MM.1S (cell line): ENCODE measurements at places on chromosomes 6 and 20.

DNA sequence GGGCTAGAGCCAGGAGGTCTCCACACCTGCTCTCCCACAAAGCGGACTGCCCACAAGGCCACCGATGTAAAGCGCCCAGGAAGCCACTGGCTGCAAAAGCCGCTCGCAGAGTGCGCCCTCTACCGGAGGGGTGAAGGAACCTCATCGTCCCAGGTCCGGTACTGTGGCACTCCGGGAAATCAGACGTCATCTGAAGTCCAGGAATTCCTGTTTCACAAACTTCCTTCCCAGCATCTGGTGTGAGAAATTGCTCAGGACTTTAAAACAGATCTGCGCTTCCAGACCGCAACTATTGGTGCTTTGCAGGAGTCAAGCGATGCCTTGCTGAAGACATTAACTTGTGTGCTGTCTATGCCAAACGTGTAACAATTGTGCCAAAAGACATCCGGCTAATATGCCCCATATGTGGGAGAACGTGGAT lies 115.1 kb upstream of the ARID1B start:
- H3K36me3 ChIP-seq, result no peaks in the 10 kb centered on the region
- no peaks in the 10 kb centered on the region for H3K27me3 ChIP-seq
- no peak overlapping the region for H3K4me3 ChIP-seq
- no peak for DNase-seq
- H3K4me1 ChIP-seq, result no peaks in the 10 kb centered on the region

DNA sequence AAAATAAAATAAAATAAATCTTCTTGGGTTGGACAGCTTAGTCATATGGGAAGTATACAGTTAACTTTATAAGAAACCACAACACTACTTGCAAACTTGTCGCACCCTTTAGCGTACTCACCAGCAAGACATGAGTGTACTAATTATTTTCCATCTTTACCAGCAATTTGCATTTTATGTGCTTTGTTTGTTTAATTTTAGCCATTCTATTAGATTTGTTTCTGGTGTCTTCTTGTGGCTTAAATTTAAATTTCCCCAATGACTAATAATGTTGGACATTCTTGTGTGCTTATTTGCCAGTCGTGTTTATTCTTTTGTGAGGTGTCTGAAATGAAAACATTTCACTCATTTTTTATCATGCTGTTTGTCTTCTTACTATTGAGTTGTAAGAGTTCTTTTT lies 1172.2 kb upstream of the CITED2 start:
- H3K4me1 ChIP-seq, result no peaks in the 10 kb centered on the region
- DNase-seq, result no peak
- H3K27ac ChIP-seq, result no peak overlapping the region
- H3K27me3 ChIP-seq, result no peaks in the 10 kb centered on the region
- H3K4me3 ChIP-seq, result no peak overlapping the region

- H3K27ac ChIP-seq, result no peak overlapping the region
- DNase-seq, result no peak
- no peaks in the 10 kb centered on the region for H3K4me1 ChIP-seq
- no peaks in the 10 kb centered on the region for H3K36me3 ChIP-seq
These were observed 58.8 kb upstream of the ZNF831 start for GRCh38 chr20:59104831-59105230.

DNA sequence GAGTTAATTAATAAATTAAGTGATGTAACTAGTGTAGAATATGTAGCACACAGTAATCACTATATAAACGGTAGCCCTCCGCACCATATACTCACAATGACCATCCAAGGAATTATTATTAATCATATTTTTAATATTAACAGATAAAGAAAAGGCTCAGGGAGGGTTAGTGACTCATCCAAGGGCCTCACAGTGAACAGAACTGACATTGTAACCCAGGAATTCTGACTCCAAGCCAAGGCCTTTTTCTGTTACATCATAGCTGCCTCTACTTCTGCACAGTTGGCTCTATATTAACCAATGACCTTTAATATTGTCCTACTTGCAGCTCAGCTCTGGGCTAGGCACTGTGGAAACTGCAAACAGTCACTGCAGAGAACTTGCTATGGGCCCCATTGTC lies 117.5 kb upstream of the SIRPG start:
- DNase-seq, result no peak
- H3K27me3 ChIP-seq, result no peaks in the 10 kb centered on the region
- no peak overlapping the region for H3K27ac ChIP-seq
- H3K4me1 ChIP-seq, result peaks cover 6% of the 10 kb centered on the region; the same call in 1 of the 2 replicates

DNA sequence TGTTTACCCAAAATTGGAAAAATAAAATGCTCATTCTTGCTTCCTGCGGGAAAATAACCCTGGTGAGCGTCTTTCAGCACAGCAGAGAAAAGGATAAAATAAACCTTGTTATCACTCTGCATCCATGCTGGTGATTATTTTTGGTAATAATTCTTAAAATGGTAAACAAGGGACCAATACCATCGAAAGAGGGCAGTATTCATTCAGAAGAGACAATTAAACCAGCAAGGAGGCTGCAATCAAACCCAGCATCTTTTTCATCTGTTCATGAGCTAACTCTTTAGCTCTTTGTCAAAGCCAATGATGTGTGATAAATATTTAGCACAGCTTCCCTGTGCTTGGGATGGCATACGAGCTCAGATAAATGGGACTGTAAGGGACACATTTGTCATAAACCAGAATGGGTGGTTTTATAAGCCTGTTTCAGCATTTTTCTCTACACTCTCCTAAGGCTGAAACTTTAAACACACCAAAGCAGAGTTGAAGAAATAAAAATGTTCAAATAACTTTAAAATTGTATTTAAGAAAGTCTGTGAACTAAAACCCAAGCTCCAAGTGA lies 34.4 kb downstream of the CDH26 start:
- H3K4me3 ChIP-seq, result no peak overlapping the region
- H3K27ac ChIP-seq, result no peak overlapping the region
- no peaks in the 10 kb centered on the region for H3K27me3 ChIP-seq
- H3K36me3 ChIP-seq, result no peaks in the 10 kb centered on the region
- DNase-seq, result no peak

DNA sequence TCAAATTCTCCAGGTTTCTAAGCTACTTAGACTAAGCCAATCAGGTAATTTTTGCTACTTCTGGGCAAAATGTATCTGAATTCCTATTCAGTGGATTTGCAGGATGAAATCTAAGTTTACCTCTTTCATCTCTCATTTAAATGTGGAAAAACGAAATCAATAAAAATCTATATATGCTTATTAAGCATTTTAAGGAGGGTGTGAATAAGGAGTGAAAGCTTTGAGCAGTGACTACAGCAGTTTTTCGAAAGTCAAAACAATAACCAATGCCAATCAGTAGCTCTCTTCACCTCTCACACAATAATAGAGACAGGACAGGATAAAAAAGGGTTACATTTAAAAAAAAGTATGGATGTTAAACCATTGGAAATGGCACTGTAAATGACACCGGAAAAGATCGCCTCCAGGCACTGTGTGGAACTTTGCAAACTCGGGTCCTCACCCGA lies 476 bp upstream of the BCKDHB start:
- H3K27ac ChIP-seq, result peak overlapping the region; percentile 36; the same call in 1 of the 2 replicates
- no peaks in the 10 kb centered on the region for H3K36me3 ChIP-seq
- peak overlapping the region; percentile 64 for H3K4me3 ChIP-seq
- peaks cover 9% of the 10 kb centered on the region for H3K4me1 ChIP-seq

DNA sequence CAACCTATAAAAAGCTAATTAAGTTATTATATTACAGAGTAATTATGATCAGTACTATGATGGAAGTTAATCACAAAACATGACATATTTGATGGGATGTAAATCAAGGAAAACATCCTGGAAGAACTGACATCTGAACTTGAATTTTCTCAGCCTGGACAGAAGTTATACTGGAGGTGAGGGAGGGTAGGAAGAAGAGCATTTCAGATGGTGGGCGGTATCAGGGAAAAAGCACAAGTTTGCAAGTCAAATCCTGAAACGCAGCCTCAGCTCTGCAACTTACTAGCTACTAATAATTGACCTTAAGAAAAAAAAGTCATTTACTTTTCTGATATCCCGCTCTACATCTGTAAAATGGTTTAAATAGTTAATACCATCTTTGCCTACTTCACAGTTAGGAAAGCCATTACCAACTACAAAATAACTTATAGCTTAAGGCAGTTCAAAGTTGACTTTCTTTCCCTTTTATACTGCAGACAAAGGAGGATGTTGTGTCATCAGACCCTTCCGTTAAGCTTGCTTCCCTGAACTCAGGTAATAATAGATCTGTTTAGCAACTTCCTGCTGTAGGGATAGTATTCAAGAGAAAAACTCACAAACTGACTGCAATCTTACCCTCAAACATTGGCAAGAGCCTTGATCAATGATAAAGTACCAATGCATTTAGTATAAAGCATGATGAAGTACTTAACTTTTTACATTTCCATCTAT lies 21.0 kb downstream of the NOL7 start:
- H3K4me1 ChIP-seq, result no peaks in the 10 kb centered on the region
- 0 out of 2 replicates have a peak, but pooled peaks cover 10% of the 10 kb centered on the region for H3K36me3 ChIP-seq
- H3K27ac ChIP-seq, result no peak overlapping the region
- no peak for DNase-seq
- no peak overlapping the region for H3K4me3 ChIP-seq

DNA sequence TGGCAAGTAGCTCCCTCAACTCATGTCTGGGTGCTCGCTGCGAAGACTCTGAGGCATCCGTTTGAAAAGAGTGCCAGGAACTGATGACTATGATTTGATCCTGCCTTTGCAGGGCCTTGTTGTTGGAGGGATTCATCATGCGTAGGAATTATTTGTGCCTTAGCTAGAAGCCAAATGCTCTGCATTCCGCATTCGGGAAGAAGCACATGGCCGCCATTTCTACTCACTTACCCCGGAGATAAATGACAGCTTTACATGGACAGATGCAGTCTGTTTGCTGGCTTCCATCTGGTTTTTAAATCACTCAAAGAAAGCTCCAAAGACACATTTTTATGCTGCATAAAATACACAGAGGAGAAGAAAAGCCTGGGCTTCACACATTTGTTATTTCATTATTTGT lies 363.3 kb upstream of the CDH4 start:
- H3K27ac ChIP-seq, result no peak overlapping the region
- no peaks in the 10 kb centered on the region for H3K36me3 ChIP-seq
- H3K4me1 ChIP-seq, result no peaks in the 10 kb centered on the region
- no peak for DNase-seq

DNA sequence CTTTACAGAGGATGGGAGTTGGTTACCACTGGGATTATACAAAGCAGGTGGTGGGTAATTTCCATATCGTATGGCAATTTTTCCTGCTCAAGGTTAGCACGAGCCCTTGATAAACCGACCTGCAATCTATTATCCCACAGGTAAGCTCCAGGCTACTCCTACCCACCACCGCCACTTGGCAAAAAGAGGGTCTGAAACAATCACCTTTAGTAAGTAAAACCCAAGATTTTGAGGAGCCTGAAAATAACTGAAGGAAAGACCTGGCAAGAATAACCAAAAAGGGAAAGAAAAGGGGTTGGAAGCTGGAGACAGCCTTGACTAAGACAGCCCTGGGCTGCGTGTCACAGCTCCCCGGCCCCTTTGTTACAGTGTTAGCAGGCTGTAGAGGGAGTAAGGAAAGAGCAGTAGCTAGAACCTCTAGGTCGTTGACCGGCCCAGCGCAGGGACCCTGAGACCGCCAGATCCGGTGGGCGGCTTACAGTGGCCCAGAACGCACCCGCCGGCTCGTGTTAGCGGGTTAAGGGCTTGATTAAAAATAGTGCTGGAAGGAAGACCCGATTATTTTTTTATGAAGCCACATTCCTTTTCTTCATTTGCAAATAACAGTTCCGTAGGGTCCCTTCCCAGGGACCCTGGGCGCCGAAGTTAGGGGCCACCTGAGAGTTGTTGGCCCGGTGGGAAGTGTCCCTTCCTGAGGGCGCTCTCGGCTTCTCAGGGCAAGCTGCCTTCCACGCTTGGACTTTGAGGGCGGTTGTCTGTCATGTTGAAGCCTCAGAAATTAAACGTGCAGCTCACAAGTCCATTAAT lies 30.5 kb downstream of the TFAP2B start:
- H3K36me3 ChIP-seq, result no peaks in the 10 kb centered on the region
- H3K27ac ChIP-seq, result no peak overlapping the region
- H3K27me3 ChIP-seq, result no peaks in the 10 kb centered on the region
- H3K4me3 ChIP-seq, result no peak overlapping the region
- DNase-seq, result no peak
- no peaks in the 10 kb centered on the region for H3K4me1 ChIP-seq

GRCh38 chr6:34120953-34121675 lies 24.8 kb downstream of the GRM4 start:
- H3K27ac ChIP-seq, result no peak overlapping the region
- no peak for DNase-seq
- H3K36me3 ChIP-seq, result no peaks in the 10 kb centered on the region
- no peaks in the 10 kb centered on the region for H3K4me1 ChIP-seq
- no peak overlapping the region for H3K4me3 ChIP-seq

DNA sequence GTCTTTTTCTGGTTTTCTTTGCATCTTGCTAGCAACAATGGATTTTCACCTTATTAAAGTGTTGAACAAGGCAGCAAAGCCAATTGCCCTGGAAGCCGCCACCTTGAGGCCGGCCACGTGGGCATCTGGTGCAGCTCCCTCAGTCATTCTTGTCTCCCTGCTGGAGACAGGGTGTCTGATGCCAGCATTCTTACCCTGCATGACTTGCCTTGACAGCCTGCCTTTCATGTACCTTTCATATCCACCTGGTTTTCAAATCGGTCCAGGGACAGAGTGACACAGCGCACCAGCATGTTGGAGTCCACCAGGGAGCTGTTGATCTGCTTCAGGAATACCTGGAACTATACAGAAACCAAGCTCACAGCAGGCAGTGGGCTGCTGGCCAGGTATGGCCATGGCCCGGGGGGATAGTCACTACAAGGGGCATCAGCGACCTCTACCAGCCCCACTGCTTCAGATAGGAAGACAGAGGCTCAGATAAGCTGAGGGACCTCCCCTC lies 49.8 kb downstream of the MYH7B start:
- H3K4me1 ChIP-seq, result no peaks in the 10 kb centered on the region
- no peak for DNase-seq
- H3K27me3 ChIP-seq, result no peaks in the 10 kb centered on the region
- H3K4me3 ChIP-seq, result no peak overlapping the region
- H3K27ac ChIP-seq, result no peak overlapping the region

DNA sequence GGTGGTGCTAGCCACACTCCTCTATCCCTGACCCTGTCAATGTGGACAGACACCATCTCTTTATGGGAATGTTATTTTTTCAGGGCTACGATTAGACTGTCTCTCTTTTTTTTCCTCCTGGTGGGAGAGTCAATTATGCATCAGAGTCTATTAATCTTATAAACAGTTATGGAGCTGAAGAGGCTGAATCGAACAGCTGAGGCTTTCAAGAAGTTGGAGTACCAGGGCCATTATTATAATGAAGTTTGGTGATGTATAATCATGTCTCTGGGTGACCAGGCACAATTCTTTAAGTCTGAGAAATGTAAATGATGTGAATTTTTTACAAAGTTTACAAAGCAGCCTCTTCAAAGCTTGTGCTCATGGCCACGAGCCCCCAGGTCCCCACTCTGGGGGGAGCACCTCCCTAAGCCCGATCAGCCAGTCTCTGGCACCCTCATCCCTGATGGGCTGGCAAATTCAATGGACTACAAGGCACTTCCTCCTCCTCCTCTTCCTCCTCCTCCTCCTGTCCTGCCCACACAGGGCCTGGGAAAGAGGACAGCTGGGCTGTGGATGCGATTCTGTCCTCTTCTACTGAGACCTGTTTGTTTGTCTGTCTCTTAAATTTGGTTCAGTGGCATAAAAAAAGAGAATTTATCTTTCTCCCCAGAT lies 43.9 kb upstream of the QKI start:
- no peak overlapping the region for H3K27ac ChIP-seq
- H3K4me3 ChIP-seq, result no peak overlapping the region
- no peaks in the 10 kb centered on the region for H3K36me3 ChIP-seq
- no peaks in the 10 kb centered on the region for H3K4me1 ChIP-seq

GRCh38 chr20:46332373-46333160 lies 24.3 kb upstream of the CDH22 start:
- H3K36me3 ChIP-seq, result no peaks in the 10 kb centered on the region
- no peaks in the 10 kb centered on the region for H3K4me1 ChIP-seq
- no peak overlapping the region for H3K27ac ChIP-seq
- peaks cover 82% of the 10 kb centered on the region for H3K27me3 ChIP-seq
- H3K4me3 ChIP-seq, result no peak overlapping the region
